ENCODE measurements at places on chromosomes 2 and 18.

DNA sequence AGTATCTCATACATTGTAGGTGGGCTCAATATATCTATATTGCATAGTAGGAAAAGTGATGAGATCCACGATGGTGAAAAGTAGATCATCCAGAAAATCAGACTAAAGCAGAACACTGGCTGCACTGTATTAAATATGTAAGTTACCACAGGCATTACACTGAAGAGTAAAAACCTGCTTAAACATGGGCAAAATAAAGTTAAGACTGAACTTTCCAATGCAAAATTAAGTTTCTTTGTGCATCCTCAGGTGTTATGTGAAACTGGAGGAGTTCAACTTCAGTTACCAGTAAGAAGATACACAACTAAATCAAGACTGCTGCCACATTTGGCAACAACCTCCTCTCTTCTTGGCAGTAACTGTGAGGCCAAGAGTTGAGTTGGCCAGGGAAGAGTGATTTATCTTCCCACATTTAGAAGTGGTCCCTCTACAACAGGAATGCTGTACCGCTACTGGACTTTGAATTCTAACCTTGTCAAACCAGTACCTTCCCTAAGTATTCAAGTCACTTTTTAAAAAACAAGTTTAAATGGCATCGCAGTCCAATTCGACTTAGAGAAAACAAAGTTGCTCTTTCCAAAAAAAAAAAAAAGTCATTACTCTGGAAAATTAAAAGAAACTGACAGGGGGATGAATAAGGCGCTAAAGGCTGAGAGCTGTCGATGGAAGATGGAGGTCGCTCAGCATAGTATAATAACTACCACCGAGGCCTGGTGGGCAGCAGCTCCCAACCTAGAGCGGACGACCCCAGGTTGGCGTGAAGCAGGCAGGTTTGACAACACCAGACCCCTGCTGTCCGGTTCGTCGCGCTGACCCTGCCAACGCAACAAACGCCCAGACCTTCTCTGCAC, 1.1 kb downstream of the MAP4K3 start:
- peak overlapping the region; percentile 84 for H3K4me3 ChIP-seq
- H3K36me3 ChIP-seq, result no peaks in the 10 kb centered on the region
- peak; percentile 17 for DNase-seq
- H3K27ac ChIP-seq, result no peak overlapping the region
- peaks cover 17% of the 10 kb centered on the region for H3K4me1 ChIP-seq
- H3K27me3 ChIP-seq, result no peaks in the 10 kb centered on the region

GRCh38 chr2:168517816-168518215, 61.7 kb downstream of the CERS6 start:
- no peaks in the 10 kb centered on the region for H3K4me1 ChIP-seq
- no peaks in the 10 kb centered on the region for H3K36me3 ChIP-seq
- H3K27me3 ChIP-seq, result no peaks in the 10 kb centered on the region
- H3K4me3 ChIP-seq, result no peak overlapping the region
- DNase-seq, result no peak

GRCh38 chr2:71326968-71327367, 4.6 kb upstream of the ZNF638 start:
- H3K4me1 ChIP-seq, result peaks cover 5% of the 10 kb centered on the region
- no peak overlapping the region for H3K4me3 ChIP-seq
- no peak for DNase-seq
- no peak overlapping the region for H3K27ac ChIP-seq
- H3K36me3 ChIP-seq, result no peaks in the 10 kb centered on the region
- H3K27me3 ChIP-seq, result no peaks in the 10 kb centered on the region

GRCh38 chr18:34707670-34708069, 2.4 kb upstream of the DTNA start:
- H3K36me3 ChIP-seq, result no peaks in the 10 kb centered on the region
- H3K4me1 ChIP-seq, result no peaks in the 10 kb centered on the region
- H3K4me3 ChIP-seq, result no peak overlapping the region
- H3K27ac ChIP-seq, result no peak overlapping the region
- DNase-seq, result no peak
- H3K27me3 ChIP-seq, result peaks cover 4% of the 10 kb centered on the region

DNA sequence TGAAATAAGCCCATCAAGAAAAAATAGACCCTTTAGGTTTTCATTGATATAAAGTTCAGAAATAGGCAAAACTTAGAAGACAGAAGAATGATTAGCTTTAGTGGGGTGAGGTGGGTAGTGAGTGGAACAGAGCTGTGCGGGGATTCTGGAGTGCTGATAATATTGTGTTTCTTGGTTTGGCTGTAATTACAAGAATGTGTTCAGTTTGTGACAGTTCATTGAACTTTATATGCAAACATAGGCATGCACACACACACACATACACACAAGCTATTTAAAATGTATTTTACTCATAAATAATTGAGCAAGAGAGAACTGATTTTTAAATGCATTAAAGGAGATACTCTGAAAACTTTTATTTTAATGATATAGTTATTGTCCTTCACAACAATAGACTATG, 17.1 kb downstream of the ARHGAP15 start:
- no peak for DNase-seq
- H3K4me1 ChIP-seq, result peaks cover 86% of the 10 kb centered on the region
- H3K27ac ChIP-seq, result no peak overlapping the region
- H3K36me3 ChIP-seq, result no peaks in the 10 kb centered on the region
- H3K27me3 ChIP-seq, result no peaks in the 10 kb centered on the region
